Activated naive CD4-positive, alpha-beta T cell treated with anti-CD3 and anti-CD28 coated beads for 36 hours (primary cell): ENCODE measurements at places on chromosomes 2 and 18.

DNA sequence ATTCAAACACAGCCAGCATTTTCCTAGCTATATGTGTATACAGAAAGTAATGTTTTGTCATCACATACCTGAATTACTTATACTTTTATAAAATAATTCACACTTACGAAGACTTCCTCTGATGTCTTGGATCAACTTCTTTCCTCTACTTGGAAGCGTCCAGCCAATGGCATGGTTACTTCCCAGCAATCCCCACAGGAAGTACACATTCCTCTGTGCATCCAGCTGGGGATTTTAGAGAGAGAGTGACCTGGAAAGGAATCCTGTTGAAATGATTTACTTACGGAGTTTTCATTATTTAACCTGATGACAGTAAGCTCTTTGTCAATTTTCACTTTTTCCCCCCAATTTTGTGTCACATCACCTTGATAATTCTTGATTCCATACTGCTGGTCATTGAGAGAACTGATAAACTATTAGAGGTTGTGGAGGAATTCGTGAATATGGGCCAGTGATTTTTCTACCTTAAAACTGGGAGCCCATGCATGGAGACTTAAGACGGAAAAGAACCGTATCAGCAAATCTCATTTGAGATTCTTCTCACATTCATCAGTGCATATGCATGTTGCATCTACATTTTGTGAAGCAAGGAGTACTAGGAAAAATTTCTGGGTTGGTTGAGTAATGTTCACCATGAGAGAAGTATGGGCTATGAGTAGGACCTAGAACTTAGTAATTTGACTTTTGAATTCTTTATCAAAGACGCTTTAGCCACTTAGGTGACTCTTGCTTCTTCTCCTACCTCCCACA, 9.0 kb upstream of the IL18R1 start:
- no peak for DNase-seq

- no peak for DNase-seq
Observed at GRCh38 chr2:150663143-150663542, 175.7 kb upstream of the RND3 start.

DNA sequence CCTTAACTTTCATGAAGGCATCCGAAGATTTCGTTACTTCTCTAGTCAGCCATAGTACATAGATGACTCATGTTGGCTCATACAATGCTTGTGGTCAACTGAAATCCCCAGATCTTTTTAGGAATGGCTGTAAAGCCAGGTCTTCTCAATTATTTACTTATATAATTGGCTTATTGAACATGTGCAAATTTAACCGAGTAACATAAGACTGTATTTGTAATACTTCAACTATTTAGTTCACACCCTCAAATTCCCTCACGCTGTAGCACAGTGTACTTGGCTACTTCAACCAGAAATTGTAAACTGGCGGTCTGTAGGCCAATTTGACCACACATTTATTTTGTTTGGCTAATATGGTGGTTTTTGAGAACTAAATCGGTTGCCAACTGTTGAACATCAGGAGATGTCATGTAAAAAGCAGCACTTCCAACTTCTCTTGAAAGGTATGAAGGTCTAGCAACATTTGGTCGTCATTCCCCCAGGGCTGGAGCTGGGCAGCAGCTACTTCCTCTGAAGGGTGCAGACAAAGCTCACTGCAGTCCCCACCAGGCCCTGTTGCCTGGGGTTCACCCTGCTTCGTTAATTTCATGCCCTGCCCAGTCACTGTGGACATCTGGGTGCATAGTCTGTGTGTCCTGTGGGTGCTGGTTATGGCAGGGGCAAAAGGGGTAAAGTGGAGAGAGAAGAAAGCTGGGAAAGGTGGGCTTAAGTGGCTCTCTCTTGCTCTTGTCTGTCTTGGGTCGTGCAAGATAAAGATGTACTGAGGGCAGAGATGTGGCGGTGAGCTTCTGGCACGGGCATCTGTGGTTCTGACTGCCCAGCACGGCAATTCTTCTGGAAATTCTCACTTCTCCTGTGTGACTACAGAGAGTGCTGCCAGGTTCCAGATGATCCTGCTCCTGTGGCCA, 3.2 kb upstream of the SH3RF3 start:
- DNase-seq, result no peak

- DNase-seq, result no peak
Observed at GRCh38 chr2:37190290-37190689, 1.8 kb upstream of the SULT6B1 start.

DNA sequence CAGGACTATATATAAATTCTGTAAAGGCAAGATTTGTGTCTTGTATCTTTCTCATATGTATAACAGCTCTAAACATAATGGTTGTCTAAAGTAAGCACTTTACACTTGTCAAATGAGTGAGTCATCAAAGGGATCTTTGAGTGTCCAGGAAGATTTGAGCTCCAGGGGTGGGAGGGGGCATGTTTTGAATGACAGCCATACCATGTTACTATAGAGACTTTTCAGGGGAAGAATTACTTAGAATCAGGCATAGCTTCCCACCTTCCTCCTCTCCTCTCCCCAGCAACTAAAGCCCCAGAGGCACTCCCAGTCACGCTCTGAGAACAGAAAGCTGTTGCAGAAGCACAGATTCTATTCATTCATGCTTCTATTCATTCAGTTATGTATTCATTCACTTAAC, 65.8 kb upstream of the ALK start:
- no peak for DNase-seq

GRCh38 chr2:20135631-20136050, 84.2 kb upstream of the LAPTM4A start:
- peak; percentile 50 for DNase-seq

- no peak for DNase-seq
Observed at GRCh38 chr2:63999049-63999448, 20.2 kb downstream of the VPS54 start.

GRCh38 chr18:73880387-73880786, 267.2 kb downstream of the FBXO15 start:
- no peak for DNase-seq
